ENCODE measurements at places on chromosomes 7 and 10. TPM values are rescaled to one million over a fixed set of nuclear protein-coding genes. Genes with fewer than 3 reads are reported as not detected.

The ASZ1 gene
- total RNA-seq = not detected

The TMEM229A gene
- not detected for total RNA-seq

The AZGP1 gene
- total RNA-seq = not detected

The TACR2 gene
- total RNA-seq = 0.22 TPM

The RAB19 gene
- total RNA-seq = 0.22 TPM

The GPR85 gene
- 0.65 TPM for total RNA-seq

The SH3PXD2A gene
- total RNA-seq = 21.6 TPM

The FKBP14 gene
- total RNA-seq = 60.9 TPM

The AKR1C4 gene
- not detected for total RNA-seq

The OR2A42 gene
- 0.26 TPM for total RNA-seq

The HMX2 gene
- not detected for total RNA-seq

The GJD4 gene
- total RNA-seq = 0.22 TPM

The NUTM2B gene
- under 0.01 TPM for total RNA-seq

The FLNC gene
- 18.4 TPM for total RNA-seq

The UROS gene
- 93.3 TPM for total RNA-seq

The NACAD gene
- total RNA-seq = 2.5 TPM

The KLHDC10 gene
- total RNA-seq = 53.6 TPM

The WNT8B gene
- not detected for total RNA-seq

The SLC16A9 gene
- 4.1 TPM for total RNA-seq

The PLAC9 gene
- total RNA-seq = 25.4 TPM

The CYP2C19 gene
- total RNA-seq = not detected

The TMEM178B gene
- 0.11 TPM for total RNA-seq

Measured in articular chondrocyte of knee joint (primary cell).